Activated CD4-positive, alpha-beta memory T cell treated with anti-CD3 and anti-CD28 coated beads, Interleukin-2, amount 10 ng/mL, durations not matched to agents 7 days and 5 days (primary cell): ENCODE measurements at places on chromosomes 3 and 15.

GRCh38 chr15:88900309-88900981, 5.1 kb upstream of the HAPLN3 start:
- no peak overlapping the region for H3K4me3 ChIP-seq
- H3K36me3 ChIP-seq: no peaks in the 10 kb centered on the region
- H3K27me3 ChIP-seq: no peaks in the 10 kb centered on the region
- peaks cover 46% of the 10 kb centered on the region for H3K4me1 ChIP-seq

- no peaks in the 10 kb centered on the region for H3K4me1 ChIP-seq
- DNase-seq: no peak
- H3K36me3 ChIP-seq: no peaks in the 10 kb centered on the region
- no peak overlapping the region for H3K4me3 ChIP-seq
- H3K27me3 ChIP-seq: no peaks in the 10 kb centered on the region
- no peak overlapping the region for H3K27ac ChIP-seq
These were observed 127.6 kb downstream of the DUT start for GRCh38 chr15:48458876-48459275.

GRCh38 chr3:123821920-123822319, 62.2 kb downstream of the MYLK start:
- peaks cover 2% of the 10 kb centered on the region for H3K4me1 ChIP-seq
- peaks cover 15% of the 10 kb centered on the region for H3K27me3 ChIP-seq
- no peak overlapping the region for H3K27ac ChIP-seq
- H3K4me3 ChIP-seq: no peak overlapping the region

DNA sequence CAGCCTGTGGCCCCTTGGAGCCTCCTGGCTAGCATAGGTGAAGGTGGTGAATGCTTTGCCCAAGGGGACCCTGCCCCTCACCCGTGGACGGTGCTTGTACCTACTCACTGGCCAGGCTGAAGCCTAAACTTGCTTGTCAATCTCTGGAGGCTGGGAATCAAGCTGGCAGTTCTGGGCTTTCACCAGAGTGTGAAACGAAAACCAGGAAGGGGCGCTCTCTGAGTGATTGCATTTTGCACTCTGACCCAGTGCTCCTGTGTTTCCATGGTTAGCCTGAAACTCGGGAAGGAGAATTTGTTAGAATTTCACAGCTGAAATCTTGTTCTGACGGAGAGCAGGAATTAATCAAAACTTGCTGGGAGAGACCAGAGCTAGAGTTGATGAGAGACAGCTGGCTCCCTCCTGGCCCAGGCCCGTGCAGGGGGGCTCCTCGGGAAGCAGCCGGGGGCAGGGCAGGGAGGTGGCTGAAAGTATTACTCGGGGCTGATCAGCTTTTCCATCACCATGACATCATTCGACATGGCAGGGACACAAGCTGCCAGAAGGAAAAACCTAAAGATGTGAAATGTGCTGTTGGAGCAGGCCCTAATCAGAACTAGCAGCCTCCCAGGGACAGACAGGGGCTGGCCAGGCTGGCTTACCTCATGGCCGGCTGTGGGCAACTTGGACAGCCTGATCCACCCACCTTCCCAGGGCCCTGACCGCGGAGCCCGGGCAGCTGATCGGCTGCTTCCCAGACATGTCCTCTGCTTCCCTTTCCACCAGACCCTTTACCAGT, 323.6 kb upstream of the CTDSPL start:
- H3K4me1 ChIP-seq: no peaks in the 10 kb centered on the region
- no peaks in the 10 kb centered on the region for H3K36me3 ChIP-seq
- no peak overlapping the region for H3K27ac ChIP-seq
- no peak for DNase-seq
- H3K4me3 ChIP-seq: no peak overlapping the region

GRCh38 chr3:69774029-69774428, 34.8 kb downstream of the MITF start:
- no peak overlapping the region for H3K27ac ChIP-seq
- H3K4me1 ChIP-seq: no peaks in the 10 kb centered on the region
- no peak overlapping the region for H3K4me3 ChIP-seq
- DNase-seq: no peak
- no peaks in the 10 kb centered on the region for H3K27me3 ChIP-seq
